CD4-positive, alpha-beta T cell treated with Interleukin-1 beta for 1 hour (primary cell): ENCODE measurements at places on chromosomes 16 and 17.

DNA sequence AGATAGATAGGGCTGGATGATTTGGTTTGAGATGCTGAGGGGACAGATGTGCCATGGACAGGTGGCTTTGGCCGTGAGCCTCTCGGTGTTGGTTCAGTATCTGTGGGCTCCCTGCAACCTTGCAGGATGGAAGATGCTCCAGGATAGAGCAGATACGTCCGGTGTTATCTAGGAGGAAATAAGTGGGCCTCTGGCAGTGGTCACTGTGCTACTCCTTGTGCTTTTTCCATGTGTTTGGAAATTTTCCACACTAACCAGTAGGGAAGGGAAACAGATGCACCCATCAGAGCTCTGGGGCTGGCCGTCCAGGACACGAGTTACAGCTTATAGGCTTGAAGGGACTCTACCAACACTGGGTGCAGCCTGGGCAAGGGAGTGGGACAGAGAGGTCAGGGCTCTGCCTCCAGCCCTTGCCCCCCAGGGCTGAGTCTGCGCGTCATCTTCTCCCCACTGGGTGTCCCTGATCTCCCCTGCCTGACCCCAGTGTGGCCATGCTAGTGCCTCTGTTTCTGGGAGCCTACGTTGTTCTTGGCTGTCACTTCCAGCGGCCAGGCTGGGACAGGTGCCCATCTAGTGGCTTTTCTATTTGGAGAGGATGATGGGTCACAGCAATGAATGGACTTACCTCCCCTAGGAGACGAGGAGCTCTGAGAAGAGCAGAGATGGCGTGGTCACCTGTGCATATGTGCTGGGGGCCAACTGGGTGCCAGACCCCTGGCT, 166.9 kb downstream of the SEC14L1 start:
- no peak for DNase-seq

DNA sequence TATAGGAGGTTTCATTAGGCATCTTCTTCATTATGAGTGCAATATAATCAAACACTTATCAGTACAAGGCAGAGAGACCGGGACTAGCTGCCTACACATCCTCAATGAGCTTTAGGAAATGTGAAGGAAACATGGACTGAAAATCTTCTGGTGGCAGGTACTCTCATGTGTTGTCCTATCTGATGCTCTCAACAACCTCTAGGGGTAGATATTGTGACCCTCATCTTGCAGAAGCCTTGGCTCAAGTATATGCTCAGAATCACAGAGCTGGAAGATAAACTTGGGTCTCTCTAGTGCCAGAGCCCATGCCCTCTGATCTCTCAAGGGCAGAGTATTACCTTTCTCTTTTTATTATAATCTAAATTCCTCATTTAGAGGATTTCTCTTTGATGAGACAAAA, 181.6 kb upstream of the C17orf78 start:
- no peak for DNase-seq

DNA sequence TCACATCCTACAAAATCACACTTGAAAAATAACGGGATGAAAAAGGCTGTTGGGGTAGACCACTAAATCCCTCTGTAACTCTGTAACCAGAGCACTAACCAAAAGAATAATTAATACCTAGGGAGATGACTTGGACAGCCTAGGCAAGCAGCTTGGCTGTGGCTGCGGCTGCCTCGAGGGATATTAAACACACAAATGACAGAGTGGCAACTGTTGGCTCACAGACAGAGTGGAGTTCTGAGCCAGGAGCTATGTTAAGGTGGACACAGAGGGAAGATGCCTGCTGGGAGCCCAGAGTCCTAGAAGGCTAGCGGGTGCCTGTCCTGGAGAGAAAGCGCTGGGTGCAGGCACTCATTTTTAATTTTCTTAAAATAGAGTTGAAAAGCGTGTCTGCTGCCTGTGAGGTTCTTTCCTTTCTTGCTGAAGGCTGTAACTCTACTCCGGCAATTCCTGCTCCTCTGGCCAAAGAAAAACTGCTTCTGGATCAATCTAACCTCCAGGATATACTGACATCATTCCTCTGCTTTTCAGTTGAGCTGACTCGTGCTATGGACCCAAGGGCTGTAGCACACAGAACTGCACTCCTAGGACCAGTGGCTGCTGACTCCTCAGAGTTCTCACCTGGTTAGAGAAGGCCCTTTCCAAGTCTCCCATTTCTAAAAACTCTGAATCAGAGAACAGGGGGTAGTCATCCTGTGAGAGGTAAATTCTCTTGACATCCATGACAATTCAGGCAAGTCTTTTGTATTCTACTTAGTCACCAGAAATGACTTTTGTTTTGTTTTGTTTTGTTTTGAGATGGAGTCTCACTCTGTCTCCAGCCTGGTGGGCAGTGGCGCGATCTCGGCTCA, 147.9 kb downstream of the STX8 start:
- DNase-seq: no peak

DNA sequence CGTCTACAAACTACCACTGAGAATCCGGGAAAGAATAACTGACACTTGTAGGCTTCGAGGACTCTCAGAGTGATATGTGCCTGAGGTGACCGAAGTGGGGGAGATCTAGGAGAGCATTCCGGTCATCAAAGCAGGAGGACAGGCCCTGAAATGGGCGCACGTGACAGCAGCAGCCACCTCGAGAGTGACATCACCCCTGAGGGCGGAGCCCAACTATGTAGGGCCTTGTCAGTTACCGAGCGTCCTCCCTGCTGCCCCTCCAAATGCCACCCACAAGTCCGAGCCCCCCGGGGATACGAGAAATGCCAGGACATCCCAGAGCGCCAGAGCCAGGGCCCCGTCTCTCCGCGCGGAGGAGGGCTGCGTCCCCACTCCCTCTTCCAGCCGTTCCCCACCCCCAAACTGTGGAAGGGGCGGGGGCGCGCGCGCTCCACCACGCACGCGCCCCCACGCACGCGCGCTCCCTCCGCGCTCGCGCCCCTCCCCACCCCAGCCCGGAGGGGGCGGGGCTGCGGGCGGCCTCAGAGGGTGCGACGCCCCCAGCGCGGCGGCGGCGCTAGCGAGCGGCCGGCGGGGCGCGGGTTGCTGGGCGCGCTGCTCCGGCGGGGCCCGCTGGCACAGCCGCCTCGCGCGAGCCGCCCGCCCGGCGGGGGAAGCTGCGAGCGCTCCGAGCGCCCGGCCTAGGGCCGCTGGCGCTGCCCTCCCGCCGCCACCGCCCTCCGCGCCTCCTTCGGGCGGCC, at the start of gene TANC2:
TSS of gene TANC2 (plus strand) at position 550 of the 740 bp plus-strand sequence. CDS start 43,325 bp downstream, outside the sequence.
- DNase-seq: peak; percentile 90

DNA sequence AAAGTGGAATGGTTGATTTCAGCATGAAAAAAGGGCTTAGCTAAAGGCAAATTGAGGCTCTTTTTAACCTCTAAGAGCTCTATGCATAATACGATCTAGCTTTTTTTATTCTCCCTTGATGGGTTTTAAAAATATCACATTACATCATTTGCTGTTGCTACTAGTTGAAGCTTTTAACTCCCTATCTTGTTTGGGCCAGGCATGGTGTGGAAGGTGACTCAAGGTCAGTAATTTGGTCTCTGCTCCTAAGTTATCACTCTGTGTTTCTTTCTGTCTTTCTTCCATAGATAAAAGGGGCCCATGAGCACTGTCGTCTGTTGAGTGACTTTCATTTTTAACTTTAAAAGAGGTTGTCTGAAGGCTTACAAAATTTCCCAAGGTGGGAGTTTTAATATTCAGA, 58.1 kb upstream of the GOT2 start:
- DNase-seq: no peak

GRCh38 chr17:65362826-65363225, 198.6 kb downstream of the AXIN2 start:
- no peak for DNase-seq

DNA sequence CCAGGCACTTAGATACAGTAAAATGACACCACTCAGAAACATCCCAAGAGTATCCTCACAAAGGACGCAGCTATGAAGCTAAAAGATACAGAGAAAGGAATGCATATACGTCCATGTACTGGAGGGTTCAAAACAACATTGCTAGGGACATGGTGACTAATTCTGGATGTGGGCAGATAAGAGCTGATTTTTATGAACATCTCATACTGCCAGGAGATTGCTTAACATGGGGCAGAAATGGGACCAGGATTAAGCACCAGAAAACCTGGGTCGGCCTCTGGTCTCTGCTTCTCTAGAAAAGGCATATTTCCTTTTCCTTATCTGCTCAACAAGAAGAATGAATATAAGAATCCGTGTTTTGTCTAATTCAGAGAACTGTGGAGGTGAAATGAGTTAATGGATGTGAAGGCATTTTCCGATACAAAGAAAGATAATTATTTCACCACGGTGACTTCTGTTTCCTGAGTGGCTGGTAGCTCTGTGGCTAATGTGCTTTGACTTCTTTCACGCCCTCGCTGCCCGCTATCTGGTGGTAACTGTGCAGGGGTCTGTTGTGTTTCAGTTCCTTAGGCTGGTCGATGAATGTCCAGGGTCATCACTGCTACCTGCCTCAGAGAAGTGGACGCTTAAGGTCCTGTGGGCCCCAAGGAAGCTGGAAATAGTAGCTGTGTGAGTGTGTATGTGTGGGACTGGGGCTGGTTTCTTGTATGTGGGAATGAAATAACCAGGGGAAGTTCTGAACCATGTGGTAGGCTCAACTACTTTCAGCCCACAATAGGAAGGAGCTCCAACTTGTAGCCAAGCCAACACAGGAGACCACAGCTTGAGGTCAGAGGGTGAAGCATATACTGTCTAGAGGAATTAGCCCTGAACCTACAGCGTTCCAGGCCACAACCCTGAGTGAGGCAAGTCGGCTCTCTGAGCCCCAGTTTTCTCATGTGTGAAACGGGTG, 15.8 kb upstream of the CCL5 start:
- peak; percentile 50 for DNase-seq

DNA sequence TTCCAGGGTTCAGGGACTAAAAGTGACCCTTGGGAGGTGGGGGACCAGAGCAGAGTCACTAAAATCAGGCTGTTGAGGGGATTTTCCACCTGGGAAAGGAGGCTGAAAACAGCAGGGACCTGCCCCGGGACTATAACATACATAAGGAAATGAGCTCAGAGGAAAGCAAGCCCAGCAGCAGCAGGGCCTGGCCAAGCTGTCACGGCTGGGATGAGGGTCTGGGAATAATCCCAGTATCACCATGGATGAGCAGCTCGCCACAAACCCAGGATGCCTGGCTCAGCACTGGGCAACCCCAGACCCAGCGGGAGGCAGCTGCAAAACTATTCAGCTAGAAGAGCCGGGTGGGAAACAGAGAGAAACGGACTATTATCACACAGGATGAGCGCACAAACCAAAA, 72.4 kb downstream of the RPH3AL start:
- DNase-seq: no peak

DNA sequence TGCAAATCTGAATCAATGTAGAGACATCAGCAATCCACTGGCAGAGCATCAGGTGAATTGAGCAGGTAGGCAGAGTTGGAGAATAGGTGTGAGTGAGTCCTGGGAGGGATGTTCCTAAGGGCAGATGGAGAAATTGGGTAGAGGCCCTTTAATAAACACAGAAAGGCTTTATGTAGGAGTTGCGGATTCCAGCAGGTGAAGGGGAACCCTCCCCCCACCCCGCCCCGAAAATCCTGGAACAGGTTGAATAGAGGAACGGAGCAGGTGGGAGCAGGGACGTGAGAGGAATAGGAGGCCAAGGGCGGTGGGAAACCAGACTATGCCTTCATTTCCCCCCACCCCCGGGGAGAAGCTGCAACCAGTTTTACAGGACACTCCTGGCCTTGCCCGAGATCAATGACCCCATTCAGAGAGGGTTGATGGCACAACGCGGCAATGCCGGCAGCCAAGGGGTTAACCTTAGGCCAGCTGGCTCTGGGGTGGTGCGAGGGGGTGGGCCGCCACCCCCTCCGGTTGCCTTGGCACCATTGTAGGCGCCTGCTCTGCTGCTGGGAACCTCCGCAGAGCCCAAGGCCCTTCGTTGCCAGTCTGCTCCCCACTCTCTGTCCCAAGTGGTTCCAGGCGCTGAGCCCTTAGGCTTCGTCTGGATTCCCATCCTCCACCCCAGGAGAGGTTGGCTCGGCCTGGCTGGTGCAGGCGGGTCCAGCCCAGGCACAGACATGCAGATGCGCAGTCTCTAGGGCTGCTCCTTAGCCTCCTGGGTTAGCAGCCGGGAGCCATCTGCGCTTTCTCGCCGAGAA, 814 bp upstream of the RUNDC3A start:
- no peak for DNase-seq

DNA sequence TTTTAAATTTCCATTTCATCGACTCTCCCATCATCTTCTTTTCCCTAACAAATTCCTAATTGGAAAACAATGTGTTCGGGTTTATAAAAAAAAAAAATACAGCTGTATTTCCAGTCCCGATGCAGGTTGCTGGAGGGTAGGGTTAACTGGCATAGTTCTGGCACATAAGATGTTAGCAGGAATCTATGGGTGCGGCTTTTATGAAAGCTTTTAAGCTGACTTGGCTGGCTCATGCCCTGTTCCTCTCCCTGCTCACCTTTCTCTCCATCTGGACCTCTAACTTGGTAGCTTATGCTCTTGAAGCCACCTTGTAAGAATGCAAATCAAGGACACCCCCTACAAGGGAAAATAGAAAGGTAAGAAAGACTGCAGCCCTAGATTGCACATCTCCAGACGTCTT, 33.2 kb upstream of the KCNJ2 start:
- no peak for DNase-seq

- DNase-seq: no peak
Observed at GRCh38 chr16:19396555-19397011, 21.1 kb upstream of the TMC5 start.

GRCh38 chr17:68431661-68432071, 25.6 kb downstream of the WIPI1 start:
- peak; percentile 36 for DNase-seq

DNA sequence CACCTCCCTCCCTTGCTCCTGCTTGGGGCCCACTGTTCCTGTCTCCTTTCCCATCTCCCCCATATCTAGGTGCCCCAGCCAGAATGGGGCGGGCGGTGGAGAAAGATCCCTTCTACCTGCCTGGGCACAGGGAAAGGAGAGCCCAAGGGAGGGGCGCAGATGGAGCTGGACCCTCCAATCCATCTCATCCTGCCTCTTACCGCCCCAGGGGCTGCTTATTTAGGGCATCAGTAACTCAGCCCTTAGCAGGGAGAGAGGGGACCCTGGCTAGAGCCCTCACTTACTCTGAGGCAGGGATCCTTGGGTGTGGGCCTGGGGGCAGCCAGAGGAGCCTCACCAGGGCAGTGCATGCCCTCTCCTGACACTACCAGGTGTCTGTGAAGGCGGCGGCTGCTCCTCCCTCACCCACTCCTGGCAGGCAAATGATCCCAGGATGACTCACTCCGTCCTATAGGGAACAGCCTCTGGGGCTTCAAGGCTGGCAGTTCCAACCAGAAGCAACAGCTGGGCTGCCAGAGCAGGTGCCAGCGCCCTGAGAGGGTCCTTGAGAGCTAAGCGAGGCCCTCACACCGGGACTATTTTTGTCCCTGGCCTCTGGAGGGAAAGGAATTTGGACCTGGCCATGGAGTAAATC, 16.3 kb upstream of the BCAR1 start:
- DNase-seq: no peak

GRCh38 chr17:62652251-62653001, 25.0 kb downstream of the MRC2 start:
- peak; percentile 34 for DNase-seq
